Caki2 (cell line): ENCODE measurements at places on chromosomes 6 and 20.

GRCh38 chr6:159074120-159074684, 29.4 kb upstream of the TAGAP start:
- peak; percentile 38 for DNase-seq

DNA sequence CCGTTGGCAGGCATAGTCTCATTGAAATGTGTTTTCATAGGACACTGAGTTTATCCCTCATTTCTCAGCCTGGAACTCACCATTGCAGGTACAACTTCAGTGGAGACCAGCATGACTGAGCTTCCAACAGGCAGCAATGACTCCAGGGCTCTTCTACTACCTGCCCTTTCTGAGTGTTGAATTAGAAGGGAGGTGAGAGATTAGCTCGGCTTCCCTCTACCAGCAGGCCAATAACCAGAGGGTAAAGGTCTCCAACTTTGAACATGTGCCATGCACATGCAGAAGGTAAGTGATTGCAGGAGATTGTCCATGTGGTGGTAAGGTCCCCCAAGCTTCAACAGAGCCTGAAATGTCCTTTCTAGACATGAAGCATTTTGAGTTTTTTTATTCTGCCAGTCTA, 233.8 kb upstream of the SUPT3H start:
- no peak for DNase-seq

GRCh38 chr20:12152996-12153395, 235.3 kb downstream of the BTBD3 start:
- DNase-seq: no peak

DNA sequence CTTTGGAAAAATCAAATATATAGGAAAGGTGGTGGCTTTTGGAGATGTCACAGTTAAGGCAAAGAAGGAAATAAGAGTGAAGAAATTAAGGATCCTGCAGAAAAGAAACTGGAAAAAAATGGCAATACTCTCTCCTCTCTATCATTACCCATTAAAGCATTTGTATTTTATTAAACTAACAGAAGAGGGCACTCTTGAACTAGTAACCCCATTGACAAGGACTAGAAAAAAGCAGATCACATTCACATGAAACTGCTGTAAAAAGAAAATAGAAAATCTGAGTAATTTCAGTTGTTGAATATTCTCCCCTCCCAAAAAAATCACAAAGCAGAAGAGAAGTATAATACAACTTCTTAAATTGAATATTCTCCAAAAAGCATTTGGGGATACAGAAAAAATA, 104.1 kb upstream of the SLC35B3 start:
- DNase-seq: peak; percentile 25

GRCh38 chr20:19465536-19465935, 253.1 kb downstream of the SLC24A3 start:
- DNase-seq: no peak

GRCh38 chr20:9837634-9838033, 1.2 kb downstream of the PAK5 start:
- DNase-seq: no peak

- DNase-seq: peak; percentile 10
Observed at GRCh38 chr6:130760006-130760405, 67.2 kb upstream of the SMLR1 start.

DNA sequence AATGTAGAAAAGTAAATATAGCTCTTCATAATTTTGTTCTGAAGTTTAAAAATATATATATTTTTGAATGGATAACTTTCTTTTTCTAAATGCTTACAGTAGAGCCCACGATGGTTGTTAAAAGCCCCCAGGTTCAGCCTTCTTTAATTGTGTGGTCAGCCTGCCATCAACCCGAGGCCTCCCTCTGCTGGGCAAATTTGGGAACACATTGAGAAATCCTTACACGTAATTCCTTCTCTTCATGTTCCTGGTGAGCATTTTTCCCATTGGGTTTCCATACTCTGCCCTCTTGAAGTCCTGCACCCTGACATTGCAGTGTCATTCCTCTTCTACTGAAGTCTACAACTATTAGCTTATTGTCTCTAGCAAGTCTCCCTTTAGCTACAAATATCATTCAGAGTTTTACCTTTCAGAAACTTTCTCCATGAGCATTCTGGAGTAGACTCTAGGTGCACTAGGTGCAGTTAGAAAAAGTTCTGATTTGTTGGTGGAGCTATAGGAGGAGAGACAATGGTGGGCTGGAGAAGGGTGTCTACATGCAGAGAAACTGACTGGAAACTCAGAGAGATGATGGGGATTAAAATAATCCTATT, 40.6 kb downstream of the TRIM38 start:
- peak; percentile 50 for DNase-seq

DNA sequence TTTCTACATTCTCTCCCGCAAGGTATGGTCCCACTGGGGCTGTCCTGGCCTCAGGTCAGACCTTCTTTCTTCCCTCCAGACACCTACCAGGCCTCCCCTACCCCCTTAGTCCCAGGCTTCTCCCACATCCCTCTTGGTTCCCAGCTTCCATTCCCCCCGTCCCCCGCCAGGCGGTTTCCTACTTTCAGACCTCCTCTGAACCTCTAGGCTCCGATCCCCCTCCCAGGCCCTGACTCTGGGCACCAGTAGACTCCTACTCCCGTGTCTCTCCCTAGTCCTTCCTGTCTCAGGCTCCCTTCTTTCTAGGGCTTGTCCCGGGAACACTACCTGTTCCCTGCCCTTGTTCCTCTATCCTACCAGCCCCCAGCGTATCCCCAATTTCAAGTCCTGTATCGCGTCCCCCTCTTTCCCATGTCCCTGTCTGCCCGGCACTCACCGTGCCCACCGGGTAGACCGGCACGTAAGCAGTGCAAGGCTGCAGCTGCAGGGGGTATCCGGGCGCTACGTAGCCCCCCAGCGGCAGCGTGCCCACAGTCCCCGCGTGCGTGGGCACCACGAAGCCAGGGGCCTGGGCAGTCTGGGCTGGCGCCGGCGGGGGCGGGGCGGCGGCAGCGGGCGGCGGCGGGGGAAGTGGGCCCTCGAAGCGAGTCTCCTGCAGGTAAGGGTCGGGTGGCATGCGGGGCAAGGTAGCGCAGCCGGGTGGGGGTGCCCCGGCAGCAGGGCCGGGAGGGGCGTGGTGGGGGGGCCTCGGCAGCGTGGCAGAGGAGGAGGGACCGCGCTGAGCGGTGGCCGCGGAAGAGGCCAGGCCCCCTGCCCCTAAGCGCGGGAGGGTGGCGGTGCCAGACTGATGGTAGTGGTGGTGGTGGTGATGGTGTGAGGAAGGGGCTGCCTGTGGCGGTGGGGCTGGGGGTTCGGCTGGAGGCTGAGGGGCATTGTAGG, 1.5 kb downstream of the PRRT1 start:
- DNase-seq: no peak

GRCh38 chr20:18363708-18364107, 75.4 kb downstream of the ZNF133 start:
- DNase-seq: no peak

GRCh38 chr6:37897818-37898515, 78.4 kb downstream of the ZFAND3 start:
- no peak for DNase-seq

GRCh38 chr6:30615958-30616810, 859 bp downstream of the PPP1R10 start:
- peak; percentile 62 for DNase-seq

DNA sequence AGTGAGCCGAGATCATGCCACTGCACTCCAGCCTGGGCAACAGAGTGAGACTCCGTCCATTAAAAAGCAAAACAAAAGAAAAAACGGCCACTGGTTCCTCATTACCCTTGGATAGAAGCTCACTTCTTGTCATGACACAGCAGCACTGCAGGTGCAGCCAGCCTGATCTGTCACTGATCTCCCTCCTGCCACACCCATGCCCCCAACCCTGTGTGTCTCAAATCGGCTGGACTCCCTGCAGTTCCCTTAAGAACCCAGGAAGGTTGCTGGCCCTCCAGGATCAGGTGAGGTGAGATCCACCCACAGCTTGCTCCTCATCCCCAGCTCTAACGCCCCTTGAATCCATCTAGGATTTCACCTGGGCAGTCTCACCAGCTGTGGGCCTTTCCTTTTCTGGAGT, 26.3 kb upstream of the NNAT start:
- DNase-seq: no peak

- no peak for DNase-seq
Observed at GRCh38 chr20:17969278-17969883, 563 bp downstream of the MGME1 start.

- DNase-seq: peak; percentile 26
Observed at GRCh38 chr6:122752459-122752858, 27.1 kb upstream of the FABP7 start.

GRCh38 chr6:142802124-142802523, 142.9 kb downstream of the HIVEP2 start:
- peak; percentile 84 for DNase-seq

- no peak for DNase-seq
Observed at GRCh38 chr6:155165029-155165710, 98.6 kb upstream of the CLDN20 start.
